ENCODE measurements at places on chromosomes 11 and 22.

DNA sequence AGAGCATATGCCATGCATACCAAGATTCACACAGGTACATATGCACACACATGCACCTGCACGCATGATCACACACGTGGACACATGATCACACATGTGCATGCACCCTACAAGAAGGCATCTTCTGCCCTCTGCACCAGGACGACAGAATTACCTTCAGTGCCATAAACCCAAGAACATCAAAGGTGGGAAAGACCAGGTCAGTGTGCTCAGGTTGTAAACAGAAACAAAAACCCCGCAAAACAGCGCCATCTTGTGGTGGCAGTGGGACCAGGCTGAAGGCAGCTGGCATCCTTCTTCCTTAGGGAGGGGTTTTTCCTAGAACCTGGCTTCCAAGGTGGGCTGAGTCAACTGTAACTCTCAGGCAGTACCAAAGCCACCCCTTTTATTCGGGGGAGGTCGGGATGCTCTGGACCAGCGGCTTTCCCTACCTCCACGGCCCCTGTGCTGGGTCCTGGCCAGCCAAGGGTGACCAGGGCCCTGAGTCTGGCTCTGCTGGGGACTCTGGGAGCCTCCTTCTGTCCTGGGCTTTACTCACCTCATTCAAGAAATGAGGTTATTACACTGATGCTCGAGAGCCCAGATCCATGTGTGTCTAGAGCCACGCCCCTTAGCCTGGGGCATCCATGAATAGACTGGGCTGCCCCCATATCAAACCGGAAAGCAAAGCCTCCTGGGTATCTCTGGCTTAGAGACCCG is 69.4 kb upstream of the FGF3 start:
- DNase-seq = peak; percentile 89

DNA sequence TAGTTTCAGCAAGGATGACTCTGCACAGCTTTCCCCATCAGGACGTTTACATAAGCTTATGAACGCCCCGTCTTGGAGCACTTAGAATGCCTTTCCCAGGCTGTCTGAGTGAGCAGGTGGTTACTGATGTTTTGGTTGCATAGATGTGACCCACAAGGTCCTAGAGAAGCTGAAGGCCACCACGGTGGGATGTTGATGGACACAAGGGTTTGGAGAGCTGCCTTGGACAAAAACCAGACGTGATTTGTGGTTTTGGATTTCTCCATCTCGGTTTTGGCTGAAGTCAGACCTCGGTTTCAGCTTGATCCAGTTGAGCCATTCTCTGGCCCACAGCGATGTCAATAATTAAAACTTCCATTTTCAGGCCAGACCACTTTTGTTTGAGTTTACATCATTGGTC is 151.9 kb downstream of the LDLRAD3 start:
- no peak for DNase-seq

- DNase-seq = no peak
Measured at GRCh38 chr11:111975076-111975806, 38.1 kb downstream of the DIXDC1 start.

DNA sequence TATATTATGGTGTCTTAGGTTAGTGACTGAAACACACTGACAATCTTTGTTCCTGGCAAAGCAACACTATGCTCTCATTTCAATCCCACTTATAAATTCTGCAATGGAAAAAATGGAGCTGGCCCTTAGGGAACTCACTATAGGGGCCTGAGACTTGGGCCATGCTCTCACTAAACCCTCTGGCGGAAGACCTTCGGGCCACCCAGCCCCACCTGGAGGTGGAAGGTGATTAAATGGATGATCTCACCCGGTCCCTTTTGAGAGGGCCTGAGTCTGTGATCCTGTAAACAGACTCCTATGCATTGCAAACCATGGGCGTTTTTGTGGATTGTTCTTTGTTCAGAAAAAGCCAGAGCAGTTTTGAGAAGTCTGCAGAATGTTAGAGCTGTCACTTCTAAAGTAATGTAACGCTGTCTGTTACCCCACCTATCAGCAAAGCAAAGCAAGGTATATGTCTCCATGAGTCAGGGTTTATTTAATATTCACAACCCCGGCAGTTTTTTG is 17.0 kb upstream of the CDON start:
- no peak for DNase-seq

DNA sequence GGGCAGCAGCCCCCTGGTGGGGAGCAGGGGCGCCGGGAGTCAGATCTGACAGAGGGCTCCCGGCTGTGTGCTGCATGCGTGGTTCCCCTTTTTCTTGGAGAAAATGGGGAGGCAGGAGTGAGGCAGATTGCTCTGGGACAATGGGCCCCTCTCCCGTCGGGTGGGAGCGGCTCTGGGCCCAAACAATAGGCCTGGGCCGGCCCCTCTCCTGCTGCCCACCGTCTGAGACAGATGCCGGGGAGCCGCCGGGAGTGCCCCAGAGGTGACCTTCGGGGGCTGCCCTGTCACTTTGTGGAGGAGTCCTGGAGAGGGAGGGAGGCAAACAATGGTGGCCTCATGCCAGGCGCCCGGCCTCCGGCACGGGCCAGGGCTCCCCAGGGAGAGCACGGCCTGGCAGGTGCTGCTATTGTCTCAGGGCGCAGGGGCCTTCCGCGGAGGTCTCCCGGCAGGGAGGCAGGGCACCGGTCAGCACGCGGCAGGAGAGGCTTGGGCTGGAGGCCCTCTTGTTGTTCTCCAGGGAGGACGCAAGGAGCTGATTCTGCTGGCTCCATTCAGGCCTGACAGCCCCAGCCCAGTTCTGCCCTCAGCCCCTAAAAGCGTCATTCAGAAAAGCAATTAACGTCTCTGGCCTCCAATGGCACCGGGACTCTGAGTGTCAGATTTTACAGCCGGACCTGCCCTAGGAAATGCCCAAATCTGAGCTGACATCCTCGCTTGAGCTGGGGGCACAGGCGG is 44.8 kb downstream of the SMIM38 start:
- DNase-seq = peak; percentile 48

DNA sequence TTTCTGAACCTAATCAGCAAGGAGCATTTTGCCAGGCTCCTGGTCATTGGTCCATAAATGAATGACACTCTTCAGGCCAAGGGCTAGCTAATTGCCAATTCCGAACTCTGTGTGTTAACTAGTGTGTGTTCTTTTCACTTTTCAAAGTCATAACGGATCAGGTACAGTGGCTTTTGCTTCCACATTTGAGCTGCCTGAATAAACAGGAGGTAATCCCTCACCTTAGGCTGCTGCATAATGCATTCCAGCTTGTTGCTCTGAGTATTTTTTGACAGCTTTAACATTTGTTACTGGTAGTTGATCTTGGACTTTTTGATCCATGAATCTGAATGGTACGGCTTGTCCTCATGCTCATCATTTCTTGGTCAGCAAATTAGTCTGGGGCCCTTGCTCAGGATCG is 485.1 kb downstream of the CNTN5 start:
- DNase-seq = no peak

GRCh38 chr11:1598816-1599215 is 722 bp upstream of the KRTAP5-2 start:
- no peak for DNase-seq

- no peak for DNase-seq
Measured at GRCh38 chr11:47998733-47999359, 18.5 kb downstream of the PTPRJ start.

DNA sequence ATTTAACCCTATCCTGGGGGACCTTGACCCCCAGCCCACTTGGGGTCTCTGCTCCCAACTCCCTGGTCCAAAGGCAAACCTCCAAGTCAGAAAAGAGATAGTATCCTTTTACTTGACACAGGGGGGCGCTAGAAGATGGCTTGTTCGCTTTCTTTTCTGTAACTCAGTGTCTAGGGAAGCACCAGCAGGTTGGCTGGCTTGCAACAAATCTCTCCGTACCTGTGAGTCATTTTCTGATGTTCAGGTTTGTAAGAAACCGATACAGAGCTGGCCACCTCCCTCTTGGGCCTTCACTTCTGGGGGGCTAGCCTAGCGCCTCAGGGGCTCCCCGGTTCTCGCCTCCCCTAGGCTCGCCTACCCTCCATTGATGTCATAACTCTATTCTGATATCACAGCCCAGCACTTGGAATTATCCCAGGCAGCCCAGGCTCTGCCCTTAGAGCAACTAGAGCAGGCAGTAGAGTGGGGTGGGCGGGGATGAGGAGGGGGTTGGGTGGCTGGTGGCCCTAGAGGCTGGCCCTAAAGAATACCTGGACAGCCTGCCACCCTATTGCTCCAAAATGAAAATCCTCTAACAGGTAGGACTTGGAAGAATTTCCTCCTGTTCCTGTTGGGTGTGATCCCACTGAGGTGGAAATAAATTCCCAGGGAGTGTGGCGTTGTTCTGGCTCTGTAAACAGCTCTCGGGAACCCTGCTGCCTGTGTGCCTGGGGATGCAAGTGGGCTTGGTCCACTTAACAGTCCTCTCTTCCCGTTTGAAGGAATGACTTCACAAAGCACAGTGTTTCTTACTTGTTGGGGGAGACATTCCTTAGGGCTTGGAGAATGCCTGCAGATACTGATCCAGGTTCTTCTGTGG is 69.4 kb downstream of the OSBP2 start:
- peak; percentile 72 for DNase-seq

DNA sequence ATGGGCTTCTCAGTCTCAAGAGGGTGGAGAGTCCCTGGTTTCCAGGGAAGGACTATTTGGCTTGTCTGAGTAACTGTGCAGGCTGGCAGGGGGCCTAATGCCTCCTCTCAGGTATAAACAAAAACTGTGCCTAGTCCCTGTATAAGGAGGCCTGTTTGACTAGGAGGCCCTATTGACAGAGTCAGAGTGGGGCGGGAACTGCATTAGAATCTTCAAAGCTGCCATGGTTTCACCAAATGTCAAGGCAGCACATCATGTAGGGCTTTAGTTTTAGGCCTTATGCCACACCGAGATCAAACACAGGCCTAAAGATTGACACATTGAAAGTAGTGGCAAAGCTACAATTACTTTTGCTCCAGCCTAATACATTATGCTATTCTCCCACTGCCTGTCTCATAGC is 611.5 kb upstream of the B3GAT1 start:
- DNase-seq = no peak

DNA sequence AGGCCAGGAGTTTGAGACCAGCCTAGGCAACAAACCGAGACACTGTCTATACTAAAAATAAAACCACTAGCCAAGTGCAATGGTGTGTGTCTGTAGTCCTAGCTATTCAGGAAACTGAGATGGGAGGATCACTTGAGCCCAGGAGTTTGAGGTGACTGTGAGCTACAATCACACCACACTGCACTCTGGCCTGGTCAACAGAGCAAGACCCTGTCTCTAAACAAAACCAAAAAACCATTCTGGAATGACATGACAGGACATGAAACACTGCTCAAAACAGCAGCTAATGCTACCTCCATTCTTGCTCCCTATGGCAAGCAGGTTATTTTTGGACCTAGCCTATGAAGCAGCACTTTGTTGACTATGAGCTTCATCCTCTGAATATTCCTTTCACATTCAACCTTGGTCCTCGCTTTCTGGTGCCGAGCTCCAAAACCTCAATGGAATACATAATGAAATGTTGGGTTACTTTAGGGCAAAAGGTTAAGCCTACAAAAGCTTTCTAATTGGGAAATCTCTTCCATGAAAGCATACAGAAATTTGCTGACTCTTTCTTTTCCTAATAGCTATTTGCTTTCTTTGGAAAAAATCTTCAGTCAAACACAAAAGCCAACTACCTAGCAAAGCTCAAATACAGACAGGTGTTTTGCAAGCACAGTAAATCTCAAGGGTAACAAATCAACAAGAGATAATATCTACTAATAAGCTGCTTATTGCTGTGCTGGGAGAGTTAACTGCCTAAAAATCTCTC is 21.1 kb downstream of the SIK3 start:
- no peak for DNase-seq

Measured in activated effector memory CD4-positive, alpha-beta T cell treated with anti-CD3 and anti-CD28 coated beads, Interleukin-2, amount 50 U/mL, for 16 hours (primary cell).